Cerebellar cortex (tissue), 1 donor: ENCODE measurements at places on chromosomes 16 and 17.

- DNase-seq: no peak
Observed at GRCh38 chr17:80693511-80693910, 148.9 kb downstream of the RPTOR start.

GRCh38 chr17:2399572-2400473, 1.0 kb downstream of the MNT start:
- DNase-seq: peak; percentile 92

GRCh38 chr16:67807148-67807682, 526 bp downstream of the TSNAXIP1 start:
- no peak for DNase-seq

GRCh38 chr16:66152823-66153393, 213.6 kb upstream of the CDH5 start:
- no peak for DNase-seq

- no peak for DNase-seq
Observed at GRCh38 chr17:51344532-51344931, 84.2 kb downstream of the UTP18 start.

DNA sequence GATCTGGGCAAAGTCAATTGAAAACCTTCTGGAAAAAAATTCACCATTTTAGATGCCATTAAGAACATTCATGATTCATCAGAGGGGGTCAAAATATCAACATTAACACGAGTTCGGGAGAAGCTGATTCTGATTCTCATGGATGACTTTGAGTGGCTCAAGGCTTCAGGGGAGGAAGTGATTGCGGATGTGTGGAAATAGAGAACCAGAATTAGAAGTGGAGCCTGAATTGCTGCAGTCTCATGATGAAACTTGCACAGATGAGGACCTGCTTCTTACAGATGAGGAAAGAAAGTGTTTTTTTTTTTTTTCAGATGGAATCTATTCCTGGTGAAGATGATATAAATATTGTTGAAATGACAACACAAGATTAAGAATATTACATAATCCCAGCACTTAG, 12.9 kb downstream of the ITGAX start:
- DNase-seq: no peak

DNA sequence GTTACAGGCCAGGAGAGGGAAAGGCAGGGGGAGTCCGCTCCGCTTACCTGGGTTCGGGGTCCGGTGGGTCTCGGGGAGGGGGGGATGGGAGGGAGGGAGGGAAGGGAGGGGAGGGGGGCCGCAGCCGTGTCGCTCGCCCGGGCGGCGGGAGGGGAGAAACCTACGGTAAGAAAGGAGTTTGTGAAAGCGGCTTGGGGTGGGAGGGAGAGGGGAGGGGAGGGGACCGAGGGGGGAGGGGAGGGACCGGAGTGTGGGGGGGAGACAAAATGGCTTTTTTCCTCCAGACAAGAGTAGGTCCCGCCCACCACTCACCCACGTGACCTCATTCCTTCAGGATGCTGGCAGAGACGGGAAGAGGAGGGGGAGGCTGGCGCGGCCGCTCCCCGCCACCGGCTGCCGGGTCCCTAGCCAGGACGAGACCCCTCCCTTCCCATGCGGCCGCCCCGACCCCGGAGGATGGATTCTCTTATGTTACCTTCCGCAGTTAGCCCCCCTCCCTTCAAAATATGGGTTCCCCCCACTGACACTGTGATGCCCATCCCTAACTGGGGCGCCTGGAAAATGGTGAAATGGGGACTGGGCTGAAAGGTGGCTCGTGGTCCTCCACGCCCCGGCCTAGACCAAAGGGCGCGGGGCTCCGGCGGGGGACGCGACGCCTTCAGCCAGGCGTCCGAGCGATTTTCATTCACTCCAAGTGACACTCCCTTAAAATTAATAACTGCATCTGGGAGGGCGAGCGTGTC, at the start of gene PCGF2:
PCGF2 (minus strand) TSS at position 188 of the 743 bp plus-strand sequence. CDS start 7,934 bp downstream, outside the sequence.
- DNase-seq: peak; percentile 95

DNA sequence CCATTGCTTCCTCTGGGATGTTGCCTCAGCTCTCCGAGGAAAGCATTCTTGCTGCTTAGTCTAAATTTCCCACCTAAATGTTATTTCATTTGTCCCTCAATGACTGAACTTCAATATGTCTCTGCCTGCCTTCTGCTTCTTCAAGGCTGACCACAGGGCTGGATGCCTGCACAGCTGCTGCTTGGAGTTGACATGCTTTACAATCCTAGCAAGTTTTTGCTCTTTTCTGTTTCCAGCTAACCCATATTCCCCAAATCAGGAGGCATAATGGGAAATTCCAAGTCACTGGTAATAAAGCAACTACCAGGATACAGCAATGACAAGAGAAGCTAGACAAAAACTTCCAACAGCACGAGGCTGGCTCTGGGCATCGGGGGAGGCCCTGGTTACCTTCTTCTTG, 48.9 kb downstream of the GTF3C1 start:
- no peak for DNase-seq

DNA sequence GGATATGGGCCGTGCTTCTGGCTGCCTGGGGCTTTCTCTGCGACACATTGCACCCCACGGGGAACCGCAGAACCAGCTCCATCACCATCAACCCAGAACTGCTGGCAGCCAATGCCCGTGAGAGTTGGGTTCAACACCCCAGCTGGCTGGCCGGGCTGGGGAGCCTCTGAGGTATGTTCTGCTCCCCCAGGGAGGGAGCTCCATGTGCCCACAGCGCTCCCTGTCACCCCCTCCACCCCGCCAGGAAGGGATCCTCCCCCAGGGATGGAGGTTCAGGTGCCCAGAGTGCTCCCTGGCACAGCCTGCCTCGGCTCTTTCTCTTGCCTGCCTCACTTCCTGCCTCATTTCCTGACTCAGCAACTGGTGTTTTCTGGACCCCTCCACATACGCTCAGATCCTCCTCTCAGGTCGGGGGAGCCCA, 24.2 kb upstream of the MPRIP start:
- DNase-seq: no peak

DNA sequence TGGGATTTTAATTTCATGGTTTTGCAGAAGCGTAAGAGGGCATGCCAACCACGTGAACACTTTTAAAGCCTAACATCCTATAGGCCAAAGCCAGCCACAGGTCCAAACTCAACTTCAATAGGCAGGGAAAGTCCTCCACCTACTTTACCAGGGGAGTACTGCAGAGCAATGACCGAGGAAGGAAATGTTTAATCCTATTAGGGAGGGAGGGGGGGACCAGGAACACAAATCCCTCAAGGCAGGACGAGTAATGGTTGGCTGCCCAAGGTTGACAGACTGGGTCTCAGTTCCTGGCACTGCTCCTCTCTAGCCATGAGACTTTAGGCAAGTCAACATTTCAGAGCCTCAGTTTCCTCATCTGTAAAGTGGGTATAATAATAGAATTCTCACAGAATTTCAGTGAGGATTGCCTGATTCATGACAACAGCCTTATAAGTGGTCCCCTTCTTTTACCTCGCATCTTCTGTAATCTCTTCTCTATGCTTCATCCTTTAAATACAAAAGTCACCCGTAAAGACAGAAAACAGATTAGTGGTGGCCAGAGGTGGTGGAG, 315.8 kb downstream of the HAPSTR1 start:
- no peak for DNase-seq

GRCh38 chr17:31393749-31394146, 2.3 kb downstream of the RAB11FIP4 start:
- DNase-seq: no peak

GRCh38 chr17:71118039-71118438, 948.7 kb downstream of the KCNJ2 start:
- DNase-seq: peak; percentile 0

- DNase-seq: no peak
Observed at GRCh38 chr17:73338566-73339197, 26.9 kb upstream of the CDC42EP4 start.

- DNase-seq: no peak
Observed at GRCh38 chr16:28064150-28064549, 636 bp upstream of the GSG1L start.

GRCh38 chr17:43994272-43995149, 9.9 kb upstream of the NAGS start:
- peak; percentile 39 for DNase-seq

GRCh38 chr17:48930435-48930873, 14.2 kb downstream of the SNF8 start:
- no peak for DNase-seq

DNA sequence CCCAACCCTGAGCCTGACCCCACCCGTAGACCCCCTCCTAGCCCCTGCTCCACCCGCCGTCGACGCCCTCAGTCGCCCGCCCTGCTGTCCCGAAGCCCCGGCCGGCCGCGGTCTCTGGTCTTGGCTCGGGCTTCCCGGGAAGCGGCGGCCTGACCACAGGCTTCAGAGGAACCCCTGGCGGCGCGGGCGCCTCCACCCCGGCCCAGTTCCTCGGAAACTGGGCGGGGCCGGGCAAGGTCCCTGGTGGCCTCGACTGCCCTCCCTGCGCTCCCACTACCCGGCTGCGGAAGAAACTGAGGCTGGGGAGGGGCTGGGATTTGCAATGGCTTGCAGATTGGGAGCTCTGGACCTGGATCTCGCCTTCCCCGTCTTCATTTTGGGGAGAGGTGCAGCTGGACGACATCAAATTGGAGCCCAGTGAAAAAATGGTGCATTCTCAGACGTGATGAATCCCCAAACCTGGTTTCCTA, 692 bp upstream of the SOCS1 start:
- no peak for DNase-seq
